ENCODE measurements at places on chromosomes 3 and 15.
A peak's percentile ranks its signal among the peaks of the same experiment; 100 is the strongest.

DNA sequence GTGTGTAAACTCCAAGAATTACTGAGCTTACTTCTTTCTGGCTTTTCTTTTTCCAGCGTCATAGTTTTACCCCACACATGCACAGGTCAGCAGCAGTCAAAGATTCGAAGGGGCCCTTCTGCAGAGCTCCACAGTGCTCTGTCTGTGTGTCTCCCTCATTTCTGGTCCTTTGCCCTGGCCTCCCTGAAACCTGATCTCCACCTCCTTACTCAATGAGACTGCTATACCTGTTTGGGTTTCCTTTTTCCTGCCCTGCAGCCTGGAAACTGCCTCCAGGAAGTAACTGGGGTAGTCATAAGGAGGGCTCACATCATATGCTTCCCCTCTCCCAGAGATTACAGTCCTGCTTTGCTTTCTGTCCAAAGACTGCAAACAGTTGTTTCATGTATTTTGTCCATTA, 82.8 kb upstream of the TNIK start:
- no peak for DNase-seq

- peak; percentile 89 for DNase-seq
Measured at GRCh38 chr3:56683122-56683817, at the start of gene TASOR. TSS of gene TASOR (minus strand) at chr3:56683265. CDS start at chr3:56683006, 259 bp downstream.

- DNase-seq, result no peak
Measured at GRCh38 chr3:183185696-183186095, 23.2 kb upstream of the LAMP3 start.

GRCh38 chr3:88641033-88641604, 466.3 kb upstream of the EPHA3 start:
- DNase-seq, result no peak

GRCh38 chr15:51121118-51121517, 26.4 kb upstream of the TNFAIP8L3 start:
- no peak for DNase-seq

- DNase-seq, result no peak
Measured at GRCh38 chr15:75123395-75123794, 78.3 kb upstream of the C15orf39 start.

GRCh38 chr3:117631781-117632180, 922.2 kb downstream of the TUSC7 start:
- DNase-seq, result no peak

DNA sequence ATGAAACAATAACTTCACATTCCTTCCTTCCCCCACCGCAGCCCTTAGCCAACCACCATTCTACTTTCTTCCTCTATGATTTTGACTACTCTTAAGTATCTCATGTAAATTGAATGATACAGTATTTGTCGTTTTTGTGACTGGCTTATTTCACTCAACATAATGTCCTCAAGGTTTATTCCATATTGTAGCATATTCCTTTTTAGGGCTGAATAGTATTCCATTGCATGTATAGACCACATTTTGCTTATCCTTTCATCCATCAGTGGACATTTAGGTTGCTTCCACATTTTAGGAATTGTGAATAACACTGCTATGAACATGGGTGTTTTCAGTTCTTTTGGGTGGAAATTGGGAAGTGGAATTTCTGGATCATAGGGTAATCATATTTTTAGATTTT, 106.1 kb downstream of the THSD4 start:
- DNase-seq, result no peak

DNA sequence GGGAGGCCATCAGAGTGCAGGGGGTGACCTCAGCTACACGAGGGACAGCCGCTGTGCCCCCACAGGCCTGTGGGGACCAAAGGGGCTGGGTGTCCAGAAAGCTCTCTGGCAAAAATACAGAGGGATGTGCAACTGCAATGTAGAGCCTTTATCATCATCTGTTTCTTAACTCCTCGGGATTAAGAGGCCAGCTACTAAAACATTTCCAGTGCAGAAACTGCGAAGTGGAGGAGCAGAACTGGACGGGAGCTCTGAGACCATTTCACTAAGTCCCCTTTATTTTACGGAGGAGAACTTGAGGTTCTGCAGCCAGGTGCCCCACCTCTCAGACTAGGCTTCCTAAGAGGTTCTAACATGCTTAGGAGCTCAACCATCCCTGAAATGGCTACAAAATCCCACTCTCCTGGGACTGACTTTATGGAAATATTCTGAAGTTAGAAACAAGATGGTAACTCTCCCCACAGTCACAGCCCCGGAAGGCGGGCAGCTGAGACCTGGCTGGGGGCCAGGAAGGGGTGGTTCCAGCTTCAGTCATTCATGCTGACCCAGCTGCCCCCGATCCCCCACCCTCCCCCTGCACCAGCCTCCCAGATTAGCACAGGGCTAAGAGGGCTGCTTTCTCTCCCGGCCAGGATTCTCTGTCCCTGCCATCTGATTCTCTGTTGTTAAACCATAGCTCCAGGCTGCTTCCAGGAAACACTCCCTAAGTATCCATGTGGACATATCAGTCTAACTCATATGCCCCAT, 40.3 kb downstream of the UMPS start:
- DNase-seq, result no peak

DNA sequence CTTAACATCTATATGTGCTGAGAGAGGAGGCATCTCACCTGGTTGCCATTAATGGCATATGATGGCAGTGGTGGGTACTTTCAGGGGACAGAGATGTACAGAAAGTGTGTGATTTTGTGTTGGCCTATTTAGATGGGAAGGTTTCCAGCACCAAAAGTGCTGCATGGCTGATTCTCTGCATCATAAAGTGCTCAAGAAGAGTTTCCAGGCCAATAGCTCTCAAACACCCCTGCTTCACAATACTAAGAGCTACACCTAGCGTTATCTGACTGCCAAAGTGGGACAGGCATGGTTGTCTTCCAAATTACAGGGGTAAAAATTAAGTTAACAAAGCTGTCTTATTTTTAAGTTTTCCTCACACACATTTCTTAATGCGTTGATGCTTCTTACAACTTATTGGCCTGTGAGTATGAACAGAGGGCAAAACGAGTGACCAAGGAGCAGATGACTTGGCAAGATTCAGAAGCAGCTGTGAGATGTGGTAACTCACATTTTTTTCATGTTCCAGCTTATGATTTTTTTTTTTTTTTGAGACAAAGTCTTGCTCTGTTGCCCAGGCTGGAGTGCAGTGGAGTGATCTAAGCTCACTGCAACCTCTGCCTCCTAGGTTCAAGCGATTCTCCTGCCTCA, 41.4 kb upstream of the VEPH1 start:
- no peak for DNase-seq

- no peak for DNase-seq
Measured at GRCh38 chr15:62136911-62137865, 27.9 kb downstream of the C2CD4B start.

DNA sequence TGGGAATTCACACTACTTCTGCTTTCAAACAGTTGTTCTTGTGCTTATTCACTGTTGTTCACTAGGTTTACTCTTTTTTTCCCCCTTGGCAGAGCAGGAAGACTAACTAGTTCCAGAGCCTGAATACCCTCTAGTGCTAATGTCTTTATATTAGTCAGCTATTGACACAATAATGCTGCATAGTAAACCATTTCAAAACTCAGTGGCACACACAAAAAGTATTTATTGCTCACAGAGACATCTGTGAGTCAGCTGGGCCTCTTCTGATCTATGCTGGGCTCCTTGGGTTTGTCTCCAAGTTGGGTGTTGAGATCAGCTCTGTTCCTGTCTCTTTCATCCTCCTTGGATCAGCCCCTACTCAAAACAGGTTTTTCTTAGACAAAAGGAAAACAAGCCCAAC, 51.1 kb downstream of the RSRC1 start:
- DNase-seq, result no peak

DNA sequence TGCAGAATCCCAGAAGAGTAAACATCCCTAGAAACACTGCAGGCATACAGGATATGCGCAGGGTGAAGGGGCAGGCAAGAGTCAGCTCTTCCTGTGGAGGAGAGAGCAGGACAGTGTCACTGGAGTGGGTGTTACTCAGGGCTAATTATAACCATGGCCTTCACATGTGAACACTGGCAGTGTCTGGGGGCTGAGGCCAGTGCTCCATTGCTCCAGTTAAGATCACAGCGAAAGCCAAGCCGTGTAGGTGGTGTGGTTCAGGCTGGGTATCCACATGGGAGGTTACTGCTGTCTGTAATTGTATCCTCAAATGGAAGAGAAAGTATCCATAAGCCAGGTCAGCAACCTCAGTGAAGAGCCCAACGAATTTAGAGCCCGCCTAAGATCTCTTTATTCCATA, 84.6 kb downstream of the MESD start:
- no peak for DNase-seq

- no peak for DNase-seq
Measured at GRCh38 chr3:103337179-103337845, 902.5 kb downstream of the ZPLD1 start.

- DNase-seq, result peak; percentile 28
Measured at GRCh38 chr3:38108649-38109579, 28.0 kb downstream of the ACAA1 start.

DNA sequence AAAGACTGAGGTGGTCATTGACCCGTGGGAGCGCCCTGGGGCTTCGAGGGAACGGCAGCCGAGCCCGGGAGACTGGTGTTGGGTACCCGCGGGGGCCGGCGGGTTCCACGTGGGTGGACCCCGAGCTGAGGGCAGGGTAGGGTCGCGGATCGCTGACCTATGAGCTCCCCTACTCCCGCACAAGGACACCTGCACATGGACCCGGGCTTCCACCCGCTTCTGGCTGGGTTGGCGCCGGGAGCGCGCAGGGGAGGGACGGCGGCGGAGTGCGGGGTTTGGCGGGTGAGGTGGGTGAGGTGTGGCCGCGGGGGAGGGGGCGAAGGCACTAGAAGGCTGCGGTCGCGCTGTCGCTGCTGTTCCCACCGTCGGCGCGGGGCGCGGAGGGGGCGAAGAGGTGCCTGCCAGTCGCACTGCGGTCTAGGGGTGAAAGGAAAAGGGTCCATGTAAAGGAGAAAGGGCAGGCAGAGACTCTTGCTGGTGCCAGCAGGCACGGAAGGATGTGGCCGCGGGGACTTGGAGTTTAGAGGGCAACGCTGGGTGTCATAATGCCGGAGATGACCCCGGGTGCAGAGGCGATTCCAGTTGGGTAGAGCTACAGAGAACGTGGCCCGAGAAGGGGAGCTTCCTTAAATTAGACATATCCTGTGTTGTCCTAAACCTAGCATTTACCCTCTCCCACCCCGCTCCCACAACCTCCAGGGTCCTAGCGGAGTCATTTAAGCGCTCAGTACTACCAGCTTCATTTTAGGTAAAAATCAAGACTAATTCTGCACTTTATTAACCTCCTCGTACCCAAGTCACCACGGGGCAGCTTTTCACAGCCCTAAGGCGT, 245.9 kb upstream of the TOPAZ1 start:
- no peak for DNase-seq

DNA sequence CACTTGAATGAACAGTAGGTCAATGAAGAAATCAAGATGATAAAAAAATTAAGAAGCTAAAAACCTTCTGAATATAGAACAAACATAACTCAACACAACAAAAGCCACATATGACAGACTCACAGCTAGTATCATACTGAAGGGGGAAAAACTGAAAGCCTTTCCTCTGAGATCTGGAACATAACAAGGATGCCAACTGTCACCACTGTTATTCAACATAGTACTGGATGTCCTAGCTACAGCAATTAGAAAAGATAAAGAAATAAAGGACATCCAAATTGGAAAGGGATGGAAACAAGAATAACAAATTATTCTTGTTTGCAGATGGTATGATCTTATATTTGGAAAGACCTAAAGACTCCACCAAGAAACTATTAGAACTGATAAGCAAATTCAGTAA, 60.8 kb downstream of the ILDR1 start:
- DNase-seq, result no peak

GRCh38 chr3:120452816-120453215, 2.0 kb upstream of the FSTL1 start:
- DNase-seq, result no peak

GRCh38 chr15:92614301-92614700, 41.3 kb downstream of the FAM174B start:
- DNase-seq, result no peak

- no peak for DNase-seq
Measured at GRCh38 chr3:51333021-51333420, 52.1 kb upstream of the MANF start.

DNA sequence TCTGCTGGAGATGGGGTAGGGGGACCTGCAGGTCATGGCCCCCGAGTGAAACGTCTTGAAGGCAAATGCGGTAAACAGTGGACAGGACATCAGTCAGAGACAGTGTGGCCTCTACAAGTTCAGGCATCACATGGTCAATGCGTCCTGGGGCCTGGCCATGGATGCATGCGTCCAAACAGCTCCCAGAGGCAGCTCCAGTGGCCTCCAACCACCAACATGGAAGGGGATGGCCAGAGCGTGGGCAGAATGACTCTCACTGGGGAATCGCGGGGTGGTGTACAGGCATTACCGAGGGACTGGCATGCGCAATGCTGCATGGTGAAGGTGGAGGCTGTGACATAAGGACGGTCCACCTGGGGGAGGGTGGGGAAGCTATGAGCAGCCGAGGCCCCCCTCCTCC, 35.6 kb upstream of the IQSEC1 start:
- no peak for DNase-seq

- DNase-seq, result no peak
Measured at GRCh38 chr3:22117751-22118346, 366.8 kb upstream of the ZNF385D start.

DNA sequence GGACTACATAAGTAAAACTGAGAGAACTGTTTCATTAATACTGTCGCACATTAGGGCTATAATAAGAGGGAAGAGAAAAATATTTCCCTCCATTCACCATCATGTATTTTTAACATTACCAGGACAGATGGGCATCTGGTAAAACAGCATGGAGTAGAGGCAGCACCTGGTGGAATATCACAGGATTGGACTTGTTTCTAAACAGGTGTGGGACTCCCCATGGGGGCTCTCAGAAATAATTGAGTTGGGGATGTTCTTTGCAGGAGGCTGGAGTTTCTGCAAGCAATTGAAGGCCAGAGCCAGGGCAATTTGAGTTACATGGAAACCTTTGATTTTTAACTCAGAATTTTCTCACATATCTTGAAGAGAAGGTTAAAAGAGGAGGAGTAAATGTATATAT, 8.4 kb upstream of the MINDY2 start:
- no peak for DNase-seq

- peak; percentile 35 for DNase-seq
Measured at GRCh38 chr3:190811775-190812480, 50.6 kb downstream of the GMNC start.

DNA sequence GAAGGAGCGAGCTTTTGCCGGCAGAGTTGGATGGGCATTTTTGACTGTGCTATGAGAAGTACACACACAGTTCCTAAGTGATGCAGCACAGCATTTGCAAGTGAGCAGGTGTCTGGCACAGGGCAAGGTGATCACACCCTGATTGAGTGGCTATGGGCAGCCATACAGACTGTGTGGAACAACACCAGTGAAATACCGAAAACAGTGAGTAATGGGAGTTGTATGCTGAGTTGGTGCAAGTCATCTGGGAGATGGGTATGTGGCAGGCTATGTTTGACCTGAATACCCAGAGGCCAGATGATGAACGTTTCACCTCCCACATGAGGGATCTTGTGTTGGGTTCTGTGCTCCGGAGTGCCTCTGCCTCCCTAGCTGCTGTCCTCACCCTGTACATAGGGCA, 53.5 kb upstream of the TIPARP start:
- DNase-seq, result no peak

- DNase-seq, result no peak
Measured at GRCh38 chr3:56137415-56137814, 330.9 kb downstream of the ERC2 start.

Measured in liver (tissue), 10 donors.